Memory B cell (primary cell): ENCODE measurements at places on chromosomes 4 and X.
A peak's percentile ranks its signal among the peaks of the same experiment; 100 is the strongest.

- no peak for DNase-seq
- H3K4me3 ChIP-seq: peak overlapping the region; percentile 97
- peak overlapping the region; percentile 95 for H3K27ac ChIP-seq
- peaks cover 31% of the 10 kb centered on the region for H3K4me1 ChIP-seq
Observed at GRCh38 chr4:101345271-101345595, 2.1 kb downstream of the PPP3CA start.

DNA sequence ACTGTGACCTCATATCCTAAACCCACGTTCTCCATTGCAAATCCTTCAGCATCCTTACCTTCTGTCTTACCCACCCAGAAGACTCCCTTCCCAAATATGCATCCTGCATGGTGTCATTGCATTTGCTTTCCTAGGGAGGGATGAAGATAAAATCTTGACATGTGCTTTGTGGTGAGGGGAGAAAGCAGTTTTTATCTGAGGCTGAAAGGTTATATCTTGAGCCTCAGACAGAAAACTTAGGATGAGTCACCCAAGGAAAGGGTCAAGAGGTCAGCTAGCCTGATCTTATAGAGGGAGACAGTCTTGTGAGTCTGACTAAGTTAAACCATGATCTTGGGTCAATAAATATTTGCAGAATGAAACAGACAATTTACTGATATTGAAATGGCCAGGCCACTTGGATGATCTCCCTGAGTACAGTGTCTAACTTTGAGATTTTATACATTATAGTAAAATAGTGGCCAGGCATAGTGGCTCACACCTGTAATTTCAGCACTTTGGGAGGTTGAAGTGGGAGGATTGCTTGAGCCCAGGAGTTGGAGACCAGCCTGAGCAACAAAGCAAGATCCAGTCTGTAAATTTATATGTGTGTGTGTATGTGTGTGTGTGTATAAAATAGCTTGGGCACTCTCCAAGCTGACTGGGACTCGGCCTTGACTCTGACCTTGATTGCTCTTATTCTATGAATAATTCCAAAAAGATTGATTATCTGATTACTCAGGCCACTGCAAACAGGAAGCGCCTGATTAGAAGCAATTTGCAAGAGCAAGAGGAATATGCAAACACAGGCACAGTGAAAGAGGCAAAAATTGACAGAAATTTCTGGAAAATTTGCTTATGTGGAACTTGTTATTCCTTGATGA is 15.4 kb upstream of the FAM9C start:
- no peak overlapping the region for H3K27ac ChIP-seq
- DNase-seq: no peak
- no peaks in the 10 kb centered on the region for H3K27me3 ChIP-seq

GRCh38 chr4:23773884-23774636 is 115.8 kb downstream of the PPARGC1A start:
- H3K4me1 ChIP-seq: no peaks in the 10 kb centered on the region
- no peak overlapping the region for H3K27ac ChIP-seq
- no peaks in the 10 kb centered on the region for H3K36me3 ChIP-seq
- H3K4me3 ChIP-seq: no peak overlapping the region
- peaks cover 1% of the 10 kb centered on the region for H3K27me3 ChIP-seq

GRCh38 chr4:134862116-134862515 is 660.5 kb upstream of the PABPC4L start:
- no peaks in the 10 kb centered on the region for H3K27me3 ChIP-seq
- no peaks in the 10 kb centered on the region for H3K36me3 ChIP-seq
- no peaks in the 10 kb centered on the region for H3K4me1 ChIP-seq
- H3K4me3 ChIP-seq: no peak overlapping the region
- H3K27ac ChIP-seq: no peak overlapping the region

GRCh38 chr4:81627590-81627989 is 155.9 kb upstream of the RASGEF1B start:
- no peaks in the 10 kb centered on the region for H3K27me3 ChIP-seq
- no peak overlapping the region for H3K4me3 ChIP-seq
- DNase-seq: no peak
- no peaks in the 10 kb centered on the region for H3K36me3 ChIP-seq
- peaks cover 22% of the 10 kb centered on the region for H3K4me1 ChIP-seq

DNA sequence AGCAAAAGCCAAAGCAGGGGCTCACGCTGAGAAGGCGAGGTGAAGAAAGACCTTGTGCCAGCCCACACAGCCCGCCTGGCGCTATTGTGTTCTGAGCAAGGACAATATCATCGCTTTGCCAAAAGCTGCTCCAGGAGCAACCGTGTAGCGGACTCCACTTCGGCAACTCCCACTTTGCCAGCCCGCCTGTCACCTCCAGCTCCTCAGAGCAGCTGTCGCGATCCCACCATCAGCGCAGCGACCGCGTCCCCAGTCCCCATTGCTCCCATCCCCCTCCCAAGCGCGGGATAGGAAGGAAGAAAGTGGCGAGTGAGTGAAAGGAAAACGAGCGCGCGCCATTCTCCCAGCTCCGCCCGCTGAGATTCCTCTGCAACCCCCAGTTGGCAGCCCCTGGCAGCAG is 759 bp downstream of the ZC4H2 start:
- DNase-seq: no peak
- peak overlapping the region; percentile 60 for H3K27ac ChIP-seq
- no peaks in the 10 kb centered on the region for H3K27me3 ChIP-seq
- H3K4me3 ChIP-seq: peak overlapping the region; percentile 99
- H3K36me3 ChIP-seq: peaks cover 14% of the 10 kb centered on the region
